ENCODE measurements at places on chromosomes 1 and 21.

GRCh38 chr1:59419361-59420140 is 122.7 kb downstream of the FGGY start:
- no peak for DNase-seq

DNA sequence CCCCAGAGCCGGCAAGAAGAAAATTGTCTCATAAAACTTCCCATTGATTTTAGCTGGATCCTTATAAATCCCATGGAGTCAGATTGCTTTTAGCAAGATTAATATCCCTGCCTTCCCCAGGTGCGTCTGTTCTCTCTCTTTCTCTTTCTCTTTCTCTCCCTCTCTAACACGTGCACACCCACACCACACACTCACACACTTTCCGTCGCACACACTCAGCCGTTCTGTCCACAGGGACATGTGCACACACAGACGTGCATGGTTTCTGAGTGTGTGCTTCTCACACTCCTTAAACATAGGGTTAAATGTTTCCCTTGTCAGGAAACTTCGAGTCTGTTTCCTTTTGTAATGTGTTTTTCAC is 98.7 kb upstream of the NFIA start:
- no peak for DNase-seq

DNA sequence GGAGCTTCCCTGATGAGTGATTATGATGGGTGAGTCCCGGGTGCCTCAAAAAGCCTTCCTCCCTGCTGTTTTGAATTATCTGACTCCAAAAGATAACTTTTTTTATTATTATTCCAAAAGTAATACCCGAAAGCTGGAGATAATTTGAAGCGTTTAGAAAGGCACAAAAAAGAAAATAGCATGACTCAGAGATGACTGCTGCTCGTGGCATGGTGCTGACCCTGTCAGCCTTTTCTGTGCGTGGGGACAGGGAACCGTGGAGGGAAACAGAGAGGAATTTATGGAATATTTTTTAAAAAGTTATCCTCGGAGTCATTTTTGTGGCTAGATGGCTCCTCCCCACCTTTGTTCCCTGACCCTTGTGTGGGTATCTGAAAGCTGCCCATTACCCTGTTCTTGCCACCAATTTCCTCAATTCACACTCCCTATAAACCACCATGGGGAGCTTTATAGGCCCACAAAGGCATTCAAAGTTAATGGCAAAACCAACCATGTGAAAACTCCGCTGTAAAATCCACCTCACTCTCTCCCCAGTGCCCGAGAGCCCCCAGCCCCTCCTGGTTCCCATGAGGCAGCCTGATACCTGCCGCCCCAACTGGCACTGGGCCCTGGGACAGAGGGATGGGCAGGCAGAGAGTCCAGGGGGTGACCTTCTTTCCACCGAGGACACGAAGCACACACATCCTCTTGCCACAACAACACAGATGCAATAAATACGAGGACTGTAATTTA is 37.5 kb downstream of the IGSF21 start:
- DNase-seq, result no peak

DNA sequence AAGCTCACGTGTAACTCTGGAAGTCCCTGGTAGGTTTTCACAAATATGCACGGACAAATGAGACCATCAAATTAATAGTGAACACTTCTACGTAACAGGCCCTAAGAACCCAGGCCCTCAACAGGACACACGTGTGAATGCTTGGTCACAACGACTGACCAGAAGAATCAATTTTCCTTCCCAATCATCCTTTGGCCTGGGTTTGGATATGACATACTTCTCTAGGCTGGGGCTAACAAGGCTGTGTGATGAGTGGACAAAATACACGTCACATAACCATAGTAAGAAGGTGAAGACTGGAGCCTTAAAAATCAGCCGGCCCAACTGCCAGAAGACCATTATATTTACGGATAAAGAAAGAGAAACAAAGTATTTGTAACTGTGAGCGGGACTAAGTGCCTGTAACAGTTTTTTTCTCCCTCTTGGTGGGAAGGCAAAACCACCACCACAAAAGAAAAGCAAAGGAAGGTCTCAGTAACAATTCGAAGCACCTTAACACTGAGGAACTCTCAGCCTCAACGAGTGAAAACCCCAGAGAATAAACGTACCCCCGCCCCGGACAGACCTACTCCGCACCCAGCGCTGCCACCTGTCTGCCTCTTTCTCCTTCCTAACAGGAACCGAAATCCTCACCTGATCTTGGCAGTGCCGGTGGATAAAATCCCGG is 450 bp downstream of the SDE2 start:
- no peak for DNase-seq

GRCh38 chr1:170044187-170044586 is 30.3 kb downstream of the KIFAP3 start:
- DNase-seq, result no peak

DNA sequence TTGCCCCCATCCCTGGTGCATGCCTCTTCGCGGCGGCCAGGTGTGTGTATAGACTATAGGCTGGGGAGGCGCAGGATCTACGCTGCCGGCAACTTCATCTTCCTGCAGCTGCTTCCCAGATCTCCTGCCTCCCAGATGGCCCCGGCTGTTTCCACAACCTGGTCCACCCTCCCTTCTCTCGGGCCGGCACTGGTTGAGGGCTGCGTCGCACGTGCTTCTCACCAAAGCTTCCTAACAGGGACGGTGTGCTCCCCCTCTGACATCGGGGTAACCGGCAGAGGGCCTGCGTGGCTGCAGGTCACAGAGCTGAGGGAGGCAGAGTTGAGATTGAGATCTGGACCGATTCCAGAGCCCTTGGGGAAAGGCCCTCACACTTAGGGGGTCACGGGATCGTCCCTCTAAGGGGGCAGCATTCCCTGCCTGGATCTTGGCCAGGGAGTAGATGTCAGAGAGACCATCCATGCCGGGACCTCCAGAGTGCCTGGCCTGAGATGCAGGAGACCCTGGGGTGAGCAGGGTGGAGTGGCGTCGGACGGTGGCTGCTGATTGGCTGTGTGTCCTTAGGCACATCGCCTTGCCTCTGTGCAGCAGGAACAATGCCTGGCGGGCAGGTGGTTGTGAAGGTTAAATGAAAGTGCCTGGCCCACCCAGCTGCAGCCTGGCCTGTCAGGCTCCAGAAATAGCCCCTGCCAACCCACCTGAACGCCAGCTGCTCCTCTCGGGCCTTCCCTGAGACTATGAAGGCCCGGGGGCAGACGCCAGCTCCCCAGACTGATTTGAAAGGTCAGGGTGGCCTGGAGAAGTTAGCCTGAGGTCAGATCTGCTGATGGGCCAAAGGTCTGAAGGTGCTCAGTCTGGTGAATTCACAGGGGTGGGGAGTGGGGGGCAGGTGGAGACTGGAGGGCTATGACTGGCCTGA is 6.1 kb upstream of the MASP2 start:
- no peak for DNase-seq

DNA sequence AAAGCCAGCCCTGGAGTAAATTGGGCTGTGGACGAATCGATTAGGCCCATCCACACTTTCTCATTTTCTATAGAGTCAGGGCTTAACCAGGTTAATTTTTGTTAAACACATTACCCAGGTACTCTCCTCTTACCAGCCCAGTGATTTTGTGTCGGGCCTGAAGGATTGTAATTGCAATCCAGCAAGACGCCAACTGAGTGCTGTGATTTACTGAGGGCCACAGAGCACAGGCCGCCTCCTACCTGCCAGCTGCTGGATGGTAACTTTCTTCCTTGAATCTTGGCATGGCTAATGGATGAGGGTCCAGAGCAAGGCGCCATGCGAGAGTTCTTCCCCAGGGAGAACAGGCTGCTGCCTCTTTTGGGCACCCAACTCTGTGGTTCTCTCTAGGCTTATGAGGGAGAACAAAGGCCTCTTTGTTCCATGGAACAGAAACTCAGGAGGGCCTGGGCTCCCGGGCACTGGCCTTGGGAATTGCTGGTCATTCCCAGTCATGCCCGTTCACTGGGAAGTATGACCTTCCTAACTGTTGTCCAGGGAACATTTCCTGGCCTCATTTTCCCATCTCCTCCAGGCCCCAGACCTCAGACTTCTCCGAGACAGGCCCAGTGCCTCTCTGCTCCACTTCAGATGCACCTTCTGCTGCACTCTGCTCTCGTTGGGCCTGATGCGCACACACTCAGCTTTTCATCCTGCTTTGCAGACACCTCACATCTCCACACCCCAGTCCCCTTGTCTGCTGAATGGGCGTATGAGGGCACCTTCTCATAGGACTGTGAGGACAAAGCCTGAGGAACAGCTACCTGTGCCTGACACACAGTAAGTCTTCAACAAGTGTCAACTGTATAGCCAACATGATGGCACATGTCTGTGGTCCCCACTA is 57.3 kb downstream of the SYF2 start:
- DNase-seq, result no peak

All from CD4-positive, alpha-beta T cell treated with Interleukin-15 for 4 hours (primary cell).